ENCODE measurements at places on chromosomes 12 and 14.

DNA sequence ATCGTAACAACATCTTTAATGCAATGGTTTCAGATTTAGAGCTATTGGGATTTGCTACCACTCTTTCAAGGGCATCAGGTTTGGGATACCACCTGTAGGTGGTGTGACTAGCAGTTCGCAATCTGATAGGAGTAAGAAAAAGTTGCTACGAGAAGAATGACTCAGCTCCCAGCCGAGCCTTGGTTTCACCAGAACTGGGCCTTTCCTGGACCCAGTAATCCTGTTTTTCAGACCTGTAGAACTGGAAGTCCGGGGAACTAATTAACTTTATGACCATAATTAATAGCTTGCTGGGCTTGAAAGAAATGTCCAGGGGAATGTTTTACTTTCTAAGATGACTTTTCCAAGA, 770 bp downstream of the ABHD4 start:
- DNase-seq = peak; percentile 37

- no peak for DNase-seq
Measured at GRCh38 chr12:123071099-123071800, 79.6 kb downstream of the PITPNM2 start.

DNA sequence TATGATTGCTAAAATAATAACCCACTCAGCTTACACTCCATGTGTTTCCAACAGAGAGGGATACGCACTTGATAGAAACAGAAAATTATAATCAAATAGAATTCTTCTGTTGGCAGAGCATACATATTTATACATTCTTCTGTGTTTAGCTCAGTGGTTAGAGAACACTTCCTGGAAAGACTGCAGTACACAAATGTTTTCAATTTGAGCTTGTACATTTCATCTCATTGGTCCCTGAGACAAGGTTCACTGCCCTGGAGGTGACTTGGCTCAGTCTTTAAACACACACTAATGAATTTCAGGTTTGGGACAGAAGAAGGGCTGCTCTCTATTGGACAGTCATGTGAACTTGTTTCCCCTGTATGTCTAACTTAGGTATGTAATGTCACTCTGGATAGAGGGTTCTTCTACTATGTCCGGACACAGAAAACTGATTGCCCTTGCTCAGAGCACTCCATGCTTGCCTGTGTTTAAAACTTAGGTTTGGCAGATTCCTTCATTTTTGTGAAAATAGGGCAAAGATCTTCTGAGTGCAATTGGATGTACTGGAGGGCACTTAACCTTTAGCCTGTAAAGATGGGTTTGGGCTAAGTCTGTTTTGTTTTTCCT, 22.9 kb downstream of the PROX2 start:
- DNase-seq = no peak

DNA sequence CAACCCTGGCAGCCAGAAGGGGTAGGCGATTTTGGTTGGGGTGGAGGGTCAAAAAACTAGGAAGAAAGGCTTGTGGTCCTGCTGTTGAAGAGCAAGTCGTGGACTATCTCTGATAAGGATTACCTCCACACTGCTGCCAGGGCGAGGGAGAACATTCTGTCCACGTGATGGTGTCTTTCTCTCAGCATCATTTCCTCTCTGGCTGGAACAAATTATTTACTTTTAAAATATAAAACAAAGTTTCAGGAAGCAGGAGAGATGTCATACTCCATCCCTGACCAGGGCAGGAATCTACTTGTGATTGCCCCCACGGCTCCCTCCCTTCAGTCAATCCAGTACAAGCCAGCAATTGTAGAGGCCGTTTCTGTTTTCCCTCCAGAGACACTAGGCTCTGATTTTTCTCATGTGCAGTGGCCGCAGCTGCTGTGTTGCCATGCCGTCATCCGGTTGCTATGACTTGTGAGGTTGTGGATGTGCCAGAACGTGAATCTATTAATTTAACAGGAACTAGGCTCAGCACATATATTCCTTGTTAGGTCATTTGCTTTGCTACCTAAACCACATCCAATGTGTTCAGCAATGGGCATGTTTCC, 61.5 kb upstream of the PTGR2 start:
- no peak for DNase-seq

- DNase-seq = peak; percentile 41
Measured at GRCh38 chr14:49863487-49864281, 11.1 kb upstream of the NEMF start.

GRCh38 chr12:56222531-56222895, 791 bp upstream of the RNF41 start:
- DNase-seq = no peak

- DNase-seq = no peak
Measured at GRCh38 chr12:11746024-11746771, 96.7 kb downstream of the ETV6 start.

DNA sequence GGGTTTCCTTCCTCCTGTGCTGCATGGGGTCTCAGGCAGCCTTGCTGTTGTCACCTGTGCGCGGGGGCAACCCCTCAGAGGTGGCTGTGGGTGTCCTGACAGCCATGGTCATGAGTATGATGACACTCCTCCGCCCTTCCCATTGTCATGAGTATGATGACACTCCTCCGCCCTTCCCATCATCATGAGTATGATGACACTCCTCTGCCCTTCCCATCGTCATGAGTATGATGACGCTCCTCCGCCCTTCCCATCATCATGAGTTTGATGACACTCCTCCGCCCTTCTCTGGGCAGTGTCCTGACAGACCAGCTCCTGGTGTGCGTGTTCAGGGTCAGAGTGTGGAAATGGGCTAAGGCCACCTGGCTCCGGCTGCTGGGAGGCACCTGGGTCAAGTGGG, 40.0 kb downstream of the FBRSL1 start:
- DNase-seq = no peak

- no peak for DNase-seq
Measured at GRCh38 chr12:118175823-118176447, 40.0 kb downstream of the PEBP1 start.

GRCh38 chr12:122203301-122204166, at the start of gene B3GNT4:
Gene B3GNT4, plus strand, starts transcription at chr12:122203709. Its CDS starts 910 bp downstream, at chr12:122204619.
- DNase-seq = peak; percentile 66

- no peak for DNase-seq
Measured at GRCh38 chr14:47262801-47263200, 412.6 kb downstream of the MDGA2 start.

DNA sequence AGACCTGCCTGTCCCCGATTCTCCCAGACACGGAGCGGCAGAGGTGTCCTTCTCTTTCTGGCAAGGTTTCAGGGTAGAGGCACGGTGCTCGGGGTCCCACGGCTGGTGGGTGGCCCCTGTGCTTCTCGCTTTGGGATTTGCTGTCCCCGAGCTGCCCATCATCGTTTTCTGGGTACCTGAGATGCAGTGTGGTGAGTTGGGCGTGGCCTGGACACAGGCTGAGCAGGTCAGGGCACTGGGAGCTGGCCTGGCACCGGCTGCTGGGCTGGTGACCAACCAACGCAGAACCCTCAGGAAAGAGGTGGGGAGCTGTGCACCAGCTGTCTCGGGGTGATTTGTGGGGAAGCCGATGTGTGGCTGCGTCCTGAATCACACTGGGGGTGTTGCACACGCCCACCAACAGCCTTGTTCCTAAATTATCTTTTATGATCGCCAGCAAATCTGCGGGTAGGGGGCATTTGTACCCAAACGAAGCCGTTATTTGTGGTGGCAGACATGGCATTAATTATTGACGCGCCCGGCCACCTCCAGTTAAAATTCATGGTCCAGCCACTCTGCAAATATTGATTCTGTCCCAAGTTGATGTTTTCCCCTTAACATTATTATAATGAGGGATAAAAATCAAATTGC, 61.0 kb downstream of the KIF26A start:
- DNase-seq = no peak

- DNase-seq = no peak
Measured at GRCh38 chr12:111084158-111084557, 163.8 kb upstream of the MYL2 start.

DNA sequence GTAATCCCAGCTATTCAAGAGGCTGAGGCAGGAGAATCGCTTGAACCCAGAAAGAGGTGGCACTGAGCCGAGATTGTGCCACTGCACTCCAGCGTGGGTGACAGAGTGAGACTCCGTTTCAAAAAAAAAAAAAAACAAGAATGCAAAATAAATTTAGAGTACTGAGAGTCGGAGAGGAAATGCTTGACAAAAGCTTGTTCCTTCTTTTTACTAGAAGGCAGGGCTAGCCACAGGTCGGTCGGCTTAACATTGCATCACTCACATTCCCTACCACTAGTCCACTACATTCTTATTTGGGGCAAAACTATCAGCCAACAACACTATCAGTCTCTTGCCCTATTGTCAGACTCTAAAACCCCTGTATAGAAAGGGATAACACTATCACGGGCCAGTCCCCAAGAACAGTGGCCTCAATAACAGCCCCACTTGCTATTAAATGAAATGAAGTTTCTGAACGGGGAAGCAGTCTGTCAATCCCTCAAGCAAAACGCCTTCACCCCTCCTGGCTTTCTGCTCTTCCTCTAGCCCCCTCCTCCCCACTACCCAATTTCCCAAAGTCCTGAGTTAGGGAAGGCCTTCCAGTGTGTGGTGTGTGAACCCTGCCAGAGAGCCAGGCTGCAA, 1.0 kb downstream of the RNF41 start:
- DNase-seq = no peak

DNA sequence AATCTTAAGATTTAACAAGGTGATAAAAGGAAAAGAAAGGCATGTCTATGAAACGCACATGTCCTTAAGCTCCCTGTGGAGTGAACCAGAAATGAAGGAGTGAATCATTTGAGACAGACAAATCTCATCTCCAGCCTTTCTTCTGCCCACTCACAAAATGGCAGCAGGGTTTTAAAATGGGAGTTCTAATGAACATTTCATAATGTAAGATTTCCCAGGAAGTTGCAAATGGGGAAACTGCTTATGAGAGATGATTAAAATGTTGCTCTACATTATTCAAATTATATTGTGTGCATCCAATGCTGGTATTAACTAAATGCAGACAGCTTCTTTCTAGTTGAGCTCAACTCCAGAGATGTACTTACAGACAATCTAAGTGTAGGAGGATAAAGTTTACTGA, 76.7 kb downstream of the BCAT1 start:
- DNase-seq = no peak

GRCh38 chr12:64824500-64825142, at the start of gene TBC1D30:
Gene TBC1D30, plus strand, starts transcription at chr12:64824647. Its CDS starts 233 bp downstream, at chr12:64824880.
- DNase-seq = peak; percentile 16

GRCh38 chr12:75996861-75997447, 34.6 kb downstream of the PHLDA1 start:
- no peak for DNase-seq

Data from activated CD4-positive, alpha-beta T cell treated with anti-CD3 and anti-CD28 coated beads, Interleukin-2, amount 10 ng/mL, durations not matched to agents 7 days and 5 days (primary cell).